Stimulated activated CD8-positive, alpha-beta memory T cell treated with anti-CD3 and anti-CD28 coated beads, Interleukin-2, amount 100 ng/mL, for 1 hour (primary cell): ENCODE measurements at places on chromosomes 5 and 9.

GRCh38 chr5:179318221-179318955, 26.9 kb downstream of the ADAMTS2 start:
- no peak for DNase-seq

- no peak for DNase-seq
Observed at GRCh38 chr9:27548055-27548741, 18.6 kb upstream of the MOB3B start.

DNA sequence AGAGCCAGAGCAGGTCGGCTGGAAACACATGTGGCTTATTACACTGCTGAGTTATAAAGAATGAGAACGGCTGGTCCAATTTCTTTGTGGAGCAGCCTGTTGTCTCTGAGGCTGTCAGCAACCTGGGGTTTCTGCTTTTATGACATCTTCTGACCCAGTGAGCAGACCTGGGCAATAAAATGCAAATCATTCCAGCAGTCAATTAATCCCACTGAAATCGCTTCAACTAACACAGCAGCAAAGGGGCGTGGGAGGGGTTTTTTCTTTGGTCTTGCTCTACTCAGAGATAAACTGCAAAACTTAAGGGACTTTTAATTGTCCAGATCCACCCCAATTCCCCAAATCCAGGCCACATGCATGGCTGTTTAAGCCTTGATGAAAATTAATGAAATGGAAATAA, 215.7 kb downstream of the SLIT3 start:
- no peak for DNase-seq

- DNase-seq, result no peak
Observed at GRCh38 chr5:65815161-65815560, 93.2 kb downstream of the NLN start.

DNA sequence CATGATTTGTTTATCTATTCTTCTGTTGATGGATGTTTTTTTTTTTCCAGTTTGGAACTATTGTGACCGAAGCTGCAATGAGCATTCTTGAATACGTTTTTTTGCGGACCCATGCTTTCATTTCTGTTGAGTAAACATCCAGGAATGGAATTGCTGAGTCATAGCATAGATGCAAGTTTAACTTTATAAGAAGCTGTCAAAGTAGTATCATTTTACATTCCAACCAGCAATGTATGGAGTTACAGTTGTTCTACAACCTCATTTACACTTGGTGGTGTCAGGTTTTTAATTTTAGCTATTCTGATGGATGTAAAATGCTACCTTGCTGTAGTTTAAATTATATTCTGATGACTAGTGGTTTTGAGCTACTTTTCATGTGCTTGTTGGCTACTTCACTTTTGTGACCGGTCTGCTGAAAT, 49.0 kb downstream of the NPR3 start:
- no peak for DNase-seq

- DNase-seq, result no peak
Observed at GRCh38 chr5:34555699-34556508, 100.2 kb upstream of the RAI14 start.

- no peak for DNase-seq
Observed at GRCh38 chr9:99760421-99760820, 61.3 kb upstream of the NR4A3 start.

GRCh38 chr5:156147261-156147943, 179.6 kb upstream of the SGCD start:
- no peak for DNase-seq

DNA sequence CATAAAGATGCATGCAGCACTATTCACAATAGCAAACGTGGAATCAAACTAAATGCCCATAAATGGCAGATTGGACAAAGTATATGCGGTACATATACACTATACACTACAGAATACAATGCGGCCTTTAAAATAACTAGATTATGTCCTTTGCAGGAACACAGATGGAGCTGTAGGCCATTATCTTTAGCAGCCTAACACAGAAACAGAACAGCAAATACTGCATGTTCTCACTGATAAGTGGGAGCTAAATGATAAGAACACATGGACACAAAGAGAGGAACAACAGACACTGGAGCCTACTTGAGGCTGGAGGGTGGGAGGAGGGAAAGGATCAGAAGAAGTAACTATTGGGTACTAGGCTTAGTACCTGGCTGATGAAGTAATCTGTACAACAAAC, 758.2 kb downstream of the TLE1 start:
- no peak for DNase-seq

GRCh38 chr5:122908662-122909061, 63.2 kb downstream of the SNX24 start:
- no peak for DNase-seq

DNA sequence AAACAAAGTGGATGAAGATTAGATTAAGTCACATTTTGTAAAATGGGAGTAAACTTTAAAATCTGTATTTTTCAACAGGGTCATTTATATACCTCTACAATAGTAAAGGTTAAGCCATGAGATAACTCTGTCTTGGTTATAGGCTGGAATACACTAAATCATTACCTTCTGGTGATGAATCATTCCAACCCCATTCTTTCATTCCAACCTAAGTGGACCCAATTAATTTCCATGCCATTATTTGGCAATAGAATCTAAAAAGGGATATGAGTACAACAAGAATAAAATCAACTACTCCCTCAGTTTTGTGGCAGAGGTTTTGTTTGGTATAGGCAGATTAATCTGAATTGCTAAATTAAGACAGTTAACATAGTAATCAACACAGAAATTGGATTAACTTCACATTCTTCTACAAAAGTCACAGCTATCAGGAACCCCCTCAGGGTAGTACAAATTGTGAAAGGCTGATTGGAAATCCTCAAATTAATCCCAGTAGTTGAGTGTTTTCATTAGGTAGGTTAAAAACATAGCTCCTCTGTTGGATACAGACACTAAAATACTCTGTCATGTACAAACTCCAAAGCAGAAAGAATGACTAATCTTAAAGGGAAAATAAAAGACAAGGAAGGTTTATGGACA, 54.2 kb downstream of the ELAVL2 start:
- DNase-seq, result no peak

- no peak for DNase-seq
Observed at GRCh38 chr9:126661521-126662251, 48.0 kb downstream of the LMX1B start.

DNA sequence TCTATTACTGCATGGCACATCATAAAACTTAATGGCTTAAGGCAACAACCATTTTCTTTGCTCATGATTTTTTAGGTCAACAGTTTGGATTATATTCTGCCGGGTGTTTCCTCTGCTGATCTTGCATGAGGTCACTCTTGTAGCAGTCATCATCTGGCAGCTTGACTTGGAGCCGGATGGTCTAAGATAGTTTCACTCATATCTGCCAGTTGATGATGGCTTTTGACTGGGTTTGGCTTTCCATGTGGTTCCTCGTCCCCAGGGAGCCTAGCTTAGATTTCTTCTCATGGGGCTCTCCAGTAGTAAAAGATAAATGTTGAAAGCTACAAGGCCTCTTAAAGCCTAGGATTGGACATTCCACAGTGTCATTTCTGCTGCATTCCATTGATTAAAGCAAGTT, 27.4 kb downstream of the LNPEP start:
- DNase-seq, result no peak

- peak; percentile 23 for DNase-seq
Observed at GRCh38 chr5:97162045-97162444, 19.6 kb upstream of the LIX1 start.
